Inflammatory macrophage treated with lipopolysaccharide for 1 hour (primary cell): ENCODE measurements at places on chromosomes 2 and 18.
A peak's percentile ranks its signal among the peaks of the same experiment; 100 is the strongest.

- no peak for DNase-seq
Measured at GRCh38 chr2:145146691-145147090, 626.8 kb upstream of the ZEB2 start.

DNA sequence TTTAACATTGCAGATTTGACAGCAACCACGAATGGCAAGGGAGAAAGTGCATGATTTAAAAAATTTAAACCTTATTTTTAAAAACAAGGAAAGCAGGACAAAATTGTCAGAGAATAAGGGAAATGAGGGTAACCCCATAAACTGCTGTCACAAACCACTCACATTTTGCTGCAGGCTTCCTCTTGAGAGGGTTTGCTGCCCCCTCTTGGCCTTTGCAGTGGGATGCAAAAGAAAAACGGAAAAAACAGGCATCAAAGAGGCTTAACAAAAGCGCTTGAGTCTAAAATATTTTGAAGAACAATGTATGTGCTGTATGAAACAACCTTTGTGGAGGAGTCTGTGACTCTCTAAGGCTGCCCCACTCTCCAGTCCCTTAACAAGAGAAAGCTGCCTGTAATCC is 91.6 kb downstream of the TMX3 start:
- DNase-seq: peak; percentile 2

DNA sequence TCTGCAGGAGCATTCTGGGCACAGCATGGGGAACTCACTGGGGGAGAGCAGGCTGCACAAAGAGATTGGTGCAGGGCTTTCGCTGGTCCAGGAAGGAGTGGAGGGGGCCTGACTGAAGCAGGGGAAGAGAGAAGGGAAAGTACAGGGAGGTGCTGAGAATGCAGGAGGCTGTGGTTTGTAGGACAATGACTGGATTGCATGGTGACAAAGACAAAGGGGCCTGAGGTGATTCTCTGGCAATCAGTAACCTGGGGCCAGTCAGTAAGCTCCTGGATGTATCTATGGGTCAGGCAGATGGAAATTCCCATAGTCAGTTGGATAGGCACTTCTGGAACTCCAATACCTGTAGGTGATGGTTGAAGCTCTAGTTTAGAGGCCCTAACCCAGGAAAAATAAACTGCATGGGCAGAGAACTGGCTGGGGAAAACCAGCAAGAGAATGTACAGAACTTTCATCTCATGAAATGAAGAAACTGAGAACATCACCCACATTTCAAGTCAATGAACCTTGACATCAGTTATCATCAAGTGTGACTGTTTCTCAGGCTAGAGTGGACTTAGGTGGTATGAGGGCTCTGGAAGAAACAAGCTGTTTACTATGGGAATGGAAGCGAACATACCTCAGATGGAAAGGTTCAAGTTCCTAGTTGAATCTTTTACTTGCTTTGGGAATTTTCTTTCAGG is 193.2 kb downstream of the TPGS2 start:
- no peak for DNase-seq

DNA sequence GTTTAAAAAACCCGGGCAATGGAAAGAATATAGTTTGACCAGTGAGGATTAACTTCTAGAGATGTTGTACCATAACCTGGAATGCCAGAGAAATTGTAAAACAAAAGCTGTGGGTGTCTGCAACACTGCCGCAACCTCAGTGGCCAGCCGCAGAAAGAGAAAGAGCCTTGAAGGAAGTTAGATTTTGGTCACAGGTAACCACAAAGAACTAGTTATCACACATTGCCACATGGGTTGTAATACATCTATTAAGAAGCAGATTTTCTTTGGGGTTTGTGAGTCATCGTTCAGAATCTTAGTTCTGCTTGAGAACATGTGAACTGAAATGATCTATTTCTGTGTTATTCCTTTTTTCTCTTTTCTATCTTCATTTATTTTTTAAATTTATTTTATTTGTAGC is 222.9 kb upstream of the AGAP1 start:
- DNase-seq: no peak

GRCh38 chr2:71003396-71003795 is 8.7 kb upstream of the TEX261 start:
- no peak for DNase-seq

- no peak for DNase-seq
Measured at GRCh38 chr2:45826460-45826859, 175.0 kb downstream of the PRKCE start.

DNA sequence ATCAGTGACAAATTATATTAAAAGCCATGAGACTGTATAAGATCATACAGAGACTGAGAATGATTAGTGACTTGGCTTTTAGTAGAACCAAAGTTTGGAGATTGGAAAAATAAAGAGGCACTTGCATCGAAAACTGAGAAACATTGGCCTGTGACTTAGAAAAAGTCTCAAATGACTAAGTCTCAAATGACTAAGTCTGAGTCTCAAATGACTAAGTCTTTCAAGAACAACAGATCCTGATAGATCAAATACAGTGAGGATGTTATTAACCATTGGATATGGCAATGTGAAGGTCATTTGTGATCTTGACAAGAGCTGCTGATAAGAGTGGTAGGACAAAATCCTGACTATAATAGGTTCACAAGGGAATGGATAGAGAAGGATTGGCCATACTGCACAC is 135.5 kb upstream of the FANCL start:
- no peak for DNase-seq
